ENCODE measurements at places on chromosomes 4 and X.

GRCh38 chr4:183416879-183417755 is 27.3 kb upstream of the CDKN2AIP start:
- no peak for DNase-seq

DNA sequence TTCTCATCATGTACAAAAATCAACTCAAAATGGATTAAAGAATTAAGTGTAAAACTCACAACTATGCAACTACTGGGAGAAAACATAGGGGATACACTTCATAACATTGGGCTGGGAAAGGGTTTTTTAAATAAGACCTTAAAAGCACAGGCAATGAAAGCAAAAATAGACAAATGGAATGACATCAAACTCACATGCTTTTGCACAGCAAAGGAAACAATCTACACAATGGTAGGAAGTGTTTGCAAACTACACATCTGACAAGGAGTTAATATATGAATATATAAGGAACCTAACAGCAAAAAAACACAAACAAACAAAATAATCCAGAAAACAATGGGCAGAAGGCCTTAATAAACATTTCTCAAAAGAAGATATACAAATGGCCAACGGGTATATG is 57.9 kb downstream of the FREM3 start:
- DNase-seq, result no peak

GRCh38 chr4:10164877-10165283 is 48.3 kb upstream of the WDR1 start:
- no peak for DNase-seq

- DNase-seq, result no peak
Observed at GRCh38 chrX:76014321-76014720, 158.5 kb upstream of the PBDC1 start.

- no peak for DNase-seq
Observed at GRCh38 chr4:41989994-41990364, 351 bp upstream of the SLC30A9 start.

- no peak for DNase-seq
Observed at GRCh38 chr4:100728861-100729260, 211.0 kb upstream of the EMCN start.

- no peak for DNase-seq
Observed at GRCh38 chr4:99078336-99078735, 10.3 kb downstream of the ADH5 start.

GRCh38 chr4:99149426-99150019 is 5.4 kb upstream of the ADH4 start:
- no peak for DNase-seq

DNA sequence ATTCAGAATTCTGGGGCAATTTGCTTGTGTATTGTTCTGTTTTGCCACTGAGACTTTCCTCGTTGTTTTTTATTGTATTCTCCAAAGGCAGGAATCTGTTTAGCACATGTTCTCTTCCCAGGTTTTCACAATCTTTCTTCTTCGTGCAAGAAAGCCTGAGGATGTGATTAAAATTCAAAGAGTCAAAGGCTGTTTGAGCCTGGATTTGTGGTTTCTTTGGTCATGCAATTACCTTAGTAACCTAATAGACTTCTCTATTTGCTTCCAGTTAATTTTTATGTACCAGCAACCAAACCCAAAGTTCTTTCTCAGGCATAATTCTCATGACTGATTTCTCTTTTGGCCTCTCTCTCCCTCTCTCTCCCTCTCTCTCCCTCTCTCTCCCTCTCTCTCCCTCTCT is 1420.1 kb upstream of the TENM3 start:
- DNase-seq, result no peak

DNA sequence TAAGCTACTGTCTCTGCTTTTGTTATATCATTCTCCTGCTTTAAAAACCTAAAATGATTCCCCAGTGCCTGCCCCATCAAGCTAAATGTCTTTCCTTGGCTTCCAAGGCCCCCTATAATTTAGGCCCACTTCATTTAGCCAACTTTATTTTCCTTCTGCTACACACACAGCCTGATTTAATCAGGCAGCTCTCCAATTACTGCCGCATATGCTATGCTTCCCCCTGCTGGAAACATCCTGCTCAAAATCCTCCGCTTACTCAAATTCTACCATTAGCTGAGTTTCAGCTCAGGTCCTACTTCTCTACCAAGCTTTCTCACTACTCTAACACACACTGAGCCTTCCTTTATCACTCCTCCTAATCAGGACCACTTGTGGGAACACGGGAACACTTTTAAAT is 17.0 kb downstream of the LAMP2 start:
- DNase-seq, result no peak

GRCh38 chr4:74368596-74368995 is 3.7 kb downstream of the EREG start:
- DNase-seq, result no peak

- DNase-seq, result no peak
Observed at GRCh38 chr4:93469560-93469959, 359.0 kb upstream of the ATOH1 start.

- DNase-seq, result peak; percentile 62
Observed at GRCh38 chrX:38805432-38806389, 4.5 kb downstream of the MID1IP1 start.

- no peak for DNase-seq
Observed at GRCh38 chrX:16664626-16665025, 14.7 kb downstream of the S100G start.

DNA sequence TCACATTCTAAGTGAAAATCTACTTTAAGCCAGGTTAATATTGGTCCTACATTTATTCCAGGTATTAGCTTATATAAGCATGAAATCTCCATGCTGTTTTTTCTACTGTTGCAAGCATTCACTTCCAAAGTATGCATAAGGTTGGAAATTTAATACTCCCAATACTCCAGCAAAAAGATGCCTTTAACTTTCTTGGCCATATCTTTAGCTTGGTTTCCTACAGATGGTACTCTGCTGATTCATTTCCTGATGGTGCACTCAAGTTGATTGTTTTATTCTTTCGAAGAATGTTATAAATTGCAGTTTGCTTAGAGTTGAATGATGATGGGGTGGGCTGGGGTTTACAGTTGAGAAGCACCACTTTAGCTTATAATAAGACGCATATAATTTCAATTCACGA is 330.2 kb downstream of the PTTG2 start:
- no peak for DNase-seq

GRCh38 chrX:15405846-15406245 is 21.6 kb upstream of the VEGFD start:
- DNase-seq, result no peak

DNA sequence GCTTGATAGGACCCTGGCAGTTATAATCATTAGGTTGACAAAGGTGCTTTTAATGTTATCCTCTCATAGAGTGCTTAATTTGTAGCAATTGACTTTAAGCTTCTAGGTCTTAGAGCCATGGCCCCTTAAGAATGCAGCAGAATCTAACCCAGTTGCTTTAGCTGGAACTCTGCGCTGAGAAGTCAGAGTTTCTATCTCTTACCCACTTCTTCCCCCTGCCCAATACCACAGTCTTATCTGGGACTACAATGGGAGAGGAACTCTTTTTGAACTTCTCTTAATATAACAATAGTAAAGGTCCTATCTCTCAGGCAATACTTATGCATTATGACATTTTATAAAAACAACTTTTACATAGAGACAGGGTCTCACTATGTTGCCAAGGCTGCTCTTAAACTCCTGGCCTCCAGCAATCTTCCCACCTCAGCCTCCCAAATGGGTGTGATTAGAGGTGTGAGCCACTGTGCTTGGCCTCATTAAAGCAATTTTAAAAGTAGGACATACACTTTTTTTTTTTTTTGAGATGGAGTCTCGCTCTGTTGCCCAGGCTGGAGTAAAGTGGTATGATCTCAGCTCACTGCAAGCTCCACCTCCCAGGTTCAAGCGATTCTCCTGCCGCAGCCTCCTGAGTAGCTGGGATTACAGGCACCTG is 1.8 kb downstream of the TLR10 start:
- no peak for DNase-seq

DNA sequence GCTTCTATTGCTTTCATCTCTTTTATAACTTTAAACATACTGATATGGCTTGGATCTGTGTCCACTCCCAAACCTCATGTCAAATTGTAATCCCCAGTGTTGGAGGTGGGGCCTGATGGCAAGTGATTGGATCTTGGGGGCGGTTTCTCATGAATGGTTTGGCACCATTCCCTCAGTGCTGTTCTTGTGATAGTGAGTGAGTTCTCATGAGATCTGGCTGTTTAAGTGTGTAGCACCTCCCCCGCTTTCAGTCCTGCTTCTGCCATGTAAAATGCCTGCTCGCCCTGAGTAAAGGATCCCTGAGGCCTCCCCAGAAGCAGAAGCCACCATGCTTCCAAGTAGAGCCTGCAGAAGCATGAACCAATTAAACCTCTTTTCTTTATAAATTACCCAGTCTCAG is 17.7 kb downstream of the MND1 start:
- DNase-seq, result no peak

GRCh38 chrX:29661290-29661689 is 554.1 kb upstream of the MAGEB2 start:
- DNase-seq, result no peak

GRCh38 chr4:186500721-186501304 is 54.6 kb downstream of the MTNR1A start:
- DNase-seq, result no peak

DNA sequence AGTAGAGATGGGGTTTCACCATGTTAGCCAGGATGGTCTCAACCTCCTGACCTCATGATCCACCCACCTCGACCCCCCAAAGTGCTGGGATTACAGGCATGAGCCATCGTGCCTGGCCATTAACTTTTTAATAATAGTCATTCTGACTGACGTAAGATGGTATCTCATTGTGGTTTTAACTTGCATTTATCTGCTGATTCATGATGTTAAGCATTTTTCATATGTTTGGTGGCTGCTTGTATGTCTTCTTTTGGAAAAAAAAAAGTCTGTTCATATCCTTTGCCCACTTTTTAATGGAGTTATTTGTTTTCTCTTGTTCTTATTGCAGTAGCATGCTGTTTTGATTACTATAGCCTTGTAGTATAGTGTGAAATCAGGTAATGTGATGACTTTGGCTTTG is 45.8 kb downstream of the ANXA10 start:
- DNase-seq, result no peak

DNA sequence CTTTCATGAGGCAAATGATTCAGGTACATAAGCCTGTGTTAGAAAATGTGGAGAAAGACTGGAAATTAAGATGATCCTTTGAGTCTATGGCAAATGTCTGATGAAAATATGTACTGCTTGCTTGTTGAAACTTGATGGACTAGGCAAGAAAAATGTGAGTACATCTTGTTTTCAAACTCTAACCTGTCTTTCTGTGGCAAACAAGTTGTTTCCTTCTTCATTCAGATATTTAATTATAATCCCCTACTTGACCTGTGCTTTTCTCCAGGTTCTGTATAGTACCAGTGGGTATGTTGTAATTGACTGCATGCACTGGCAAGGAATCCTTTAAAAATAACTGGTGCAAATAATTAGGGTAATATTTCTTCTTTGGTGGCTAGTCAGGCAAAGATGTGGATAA is 136.7 kb downstream of the ARHGAP24 start:
- DNase-seq, result no peak

- peak; percentile 16 for DNase-seq
Observed at GRCh38 chr4:88672987-88673386, 24.6 kb downstream of the NAP1L5 start.

DNA sequence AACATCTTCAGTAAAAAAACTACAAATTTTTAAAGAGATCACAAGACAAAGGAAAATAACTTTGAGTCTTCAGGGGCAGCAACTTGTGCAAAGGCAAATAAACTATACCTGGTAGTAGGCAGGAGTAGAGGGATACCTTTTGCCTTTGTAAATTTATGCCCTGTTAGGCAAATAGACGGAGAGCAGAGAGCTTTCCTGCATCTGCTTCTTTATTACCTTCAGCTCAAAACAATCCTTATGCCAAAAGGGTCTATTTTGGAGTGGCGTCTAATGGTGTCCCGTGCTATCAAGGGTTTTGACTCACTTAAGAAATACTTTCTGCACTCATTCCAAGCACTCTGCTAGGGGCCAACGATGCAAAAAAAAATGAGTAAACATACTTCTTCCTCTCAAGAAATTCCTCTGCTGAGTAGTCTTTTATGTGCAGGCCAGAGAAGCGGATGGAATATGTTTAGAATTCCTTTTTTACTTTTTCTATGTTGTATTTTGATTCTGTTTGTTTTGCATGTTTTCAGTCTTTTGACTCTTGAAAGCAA is 131.9 kb downstream of the ANXA5 start:
- DNase-seq, result no peak

Measured in stimulated activated CD4-positive, alpha-beta T cell treated with anti-CD3 and anti-CD28 coated beads, Interleukin-4, amount 100 ng/mL, for 4 hours (primary cell).